ENCODE measurements at places on chromosomes 1 and 21.

DNA sequence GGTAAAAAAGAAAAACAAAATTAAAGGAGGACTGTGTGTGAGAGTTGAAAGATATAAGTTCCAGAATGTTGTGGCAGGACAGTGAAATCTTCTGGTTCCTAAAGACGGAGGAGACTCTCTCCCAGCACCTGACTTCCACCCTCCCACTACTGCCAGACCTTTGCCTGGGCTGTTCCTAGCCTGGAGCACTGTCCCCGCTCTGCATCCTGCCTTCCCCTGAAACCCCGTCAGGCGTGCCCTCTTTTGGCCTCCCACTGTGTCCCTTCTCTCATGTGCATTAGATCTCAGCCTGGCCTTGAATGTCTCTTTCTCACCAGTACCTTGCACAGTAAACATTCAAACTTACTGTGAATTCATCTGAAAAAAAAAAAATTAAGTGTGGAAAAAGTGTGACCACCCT is 74.1 kb downstream of the VPS26C start:
- no peak for DNase-seq

GRCh38 chr1:31036749-31037500 is 28.6 kb downstream of the PUM1 start:
- no peak for DNase-seq

DNA sequence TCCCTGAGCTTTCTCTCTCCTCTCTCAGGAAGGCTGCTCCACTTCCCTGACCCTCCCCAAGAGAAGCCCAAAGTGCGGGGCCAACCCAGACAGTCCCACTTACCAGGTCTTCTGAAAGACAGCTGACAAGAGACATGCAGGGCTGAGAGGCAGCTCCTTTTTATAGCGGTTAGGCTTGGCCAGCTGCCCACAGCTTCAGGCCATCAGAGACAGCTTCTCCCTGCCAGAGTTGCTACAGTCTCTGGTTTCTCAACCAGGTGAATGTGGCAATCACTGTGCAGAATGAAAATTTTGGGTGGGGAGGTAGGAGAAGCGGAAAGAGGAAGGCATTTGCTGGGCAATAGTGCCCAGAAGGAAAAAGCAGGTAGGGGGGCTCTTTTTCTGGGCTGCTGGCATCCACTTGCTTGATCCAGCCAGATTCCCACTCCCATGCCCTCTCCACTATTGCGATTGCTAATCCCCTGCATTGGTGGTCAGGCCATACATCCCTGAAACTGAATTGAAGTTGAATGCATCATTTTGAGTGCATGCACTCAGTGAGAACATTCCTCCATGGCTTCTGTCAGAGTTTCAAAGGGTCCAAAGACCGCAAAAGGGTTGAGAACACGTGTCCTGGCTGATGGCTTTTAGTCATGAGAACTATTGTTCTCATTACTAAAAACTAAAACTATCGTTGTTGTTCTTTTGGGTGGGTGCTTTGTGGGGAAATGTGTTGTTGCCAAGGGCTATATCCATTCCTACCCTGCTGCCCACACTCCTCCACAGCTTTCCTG is at the start of gene S100A8:
TSS of gene S100A8 (minus strand) at position 136 of the 773 bp plus-strand sequence. CDS start 538 bp downstream, outside the sequence.
- no peak for DNase-seq

- no peak for DNase-seq
Observed at GRCh38 chr1:121525355-121525754, 340.6 kb downstream of the SRGAP2C start.

DNA sequence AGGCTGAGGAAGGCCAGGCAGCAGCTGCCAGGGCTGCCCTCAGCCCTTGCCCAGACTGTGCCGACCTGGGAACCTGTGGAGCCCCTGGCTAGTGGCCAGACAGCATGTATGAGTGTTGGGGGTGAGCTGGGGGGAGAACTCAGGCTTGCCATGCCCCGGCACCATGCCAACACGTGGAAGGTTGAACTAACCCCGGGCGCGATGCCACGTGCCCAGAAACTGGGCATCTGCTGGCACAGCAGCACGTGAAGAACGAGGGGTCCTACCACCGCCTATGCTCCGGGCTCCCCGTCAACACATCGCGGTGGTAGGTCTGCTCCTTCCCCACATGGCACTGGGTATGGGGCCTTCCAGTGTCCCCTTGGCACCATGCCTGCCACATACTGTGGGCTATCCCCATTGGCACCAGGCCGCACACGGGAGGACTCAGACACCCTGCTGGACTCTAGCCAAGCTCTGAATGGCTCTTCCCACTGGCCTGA is 68.7 kb downstream of the CASZ1 start:
- DNase-seq: no peak
